ENCODE measurements at places on chromosomes 11 and 22. TPM values are rescaled to one million over a fixed set of nuclear protein-coding genes. Genes with fewer than 3 reads are reported as not detected.
A peak's percentile ranks its signal among the peaks of the same experiment; 100 is the strongest.

- DNase-seq = no peak
These were observed 35.2 kb downstream of the OR2AG2 start for GRCh38 chr11:6736495-6737121.

DNA sequence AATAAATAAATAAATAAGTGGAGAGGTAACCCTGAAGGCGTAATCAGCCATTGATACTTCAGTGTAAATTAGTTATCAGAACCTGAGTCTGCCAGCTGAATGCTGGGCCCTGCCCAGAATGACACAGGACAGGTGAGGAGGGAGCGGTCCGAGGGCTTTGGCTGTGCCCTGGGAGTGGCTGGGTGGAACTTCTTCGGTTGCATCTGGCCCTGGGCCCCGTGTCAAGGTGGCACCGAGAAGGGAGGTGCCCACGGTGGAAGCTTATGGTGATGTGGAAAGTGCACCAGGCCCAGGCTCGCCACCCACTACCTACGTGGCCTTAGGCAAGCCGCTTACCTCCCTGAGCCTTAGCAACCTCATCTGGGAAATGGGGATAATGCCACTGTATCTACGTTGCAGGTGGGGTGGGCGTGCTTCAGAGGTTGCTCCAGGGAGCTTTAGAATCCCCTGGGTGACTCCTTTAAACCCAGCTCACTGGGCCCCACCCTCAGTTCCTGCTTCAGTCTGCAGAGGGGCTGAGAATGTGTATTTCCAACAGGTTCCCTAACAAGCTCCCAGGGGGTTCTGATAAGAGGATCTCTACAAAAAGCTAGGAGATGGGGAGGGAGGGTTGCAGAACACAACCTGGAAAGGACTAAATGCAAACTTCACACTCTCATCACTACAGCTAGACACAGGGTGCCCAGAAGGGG, 38.8 kb downstream of the TXN2 start:
- peak; percentile 84 for DNase-seq

DNA sequence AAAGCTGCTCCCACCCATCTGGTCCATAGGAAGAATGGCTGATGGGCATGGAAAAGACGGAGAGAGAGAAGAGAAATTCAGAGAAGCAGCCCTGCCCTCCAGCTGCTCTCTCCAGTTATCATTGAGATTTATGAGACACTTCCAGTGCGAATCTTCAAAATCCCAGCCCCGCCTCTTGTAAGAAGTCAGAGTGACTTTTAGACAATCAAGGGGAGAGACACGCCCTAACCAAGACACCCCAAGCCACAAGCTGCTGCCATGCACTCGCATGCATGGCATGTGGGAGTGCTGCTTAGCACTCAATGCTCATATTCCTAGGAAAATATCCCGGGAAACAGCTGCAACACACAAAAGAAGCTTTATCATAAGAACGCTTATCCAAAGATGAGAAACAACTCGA, 110.6 kb upstream of the BID start:
- DNase-seq = no peak

DNA sequence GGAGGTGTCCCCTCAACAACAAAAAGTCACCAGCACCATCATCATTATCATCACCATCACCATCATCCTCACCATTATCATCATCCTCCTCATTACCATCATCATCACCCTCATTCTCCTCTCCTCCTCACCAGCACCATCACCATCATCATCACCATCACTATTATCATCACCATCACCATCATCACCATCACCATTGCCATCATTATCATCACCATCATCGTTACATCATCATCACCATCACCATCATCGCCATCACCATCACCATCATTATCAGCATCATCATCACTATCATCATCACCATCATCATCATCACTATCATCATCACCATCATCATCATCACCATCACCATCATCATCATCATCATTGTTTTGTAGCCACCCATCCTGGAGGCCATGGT, 212.6 kb downstream of the MN1 start:
- no peak for DNase-seq

DNA sequence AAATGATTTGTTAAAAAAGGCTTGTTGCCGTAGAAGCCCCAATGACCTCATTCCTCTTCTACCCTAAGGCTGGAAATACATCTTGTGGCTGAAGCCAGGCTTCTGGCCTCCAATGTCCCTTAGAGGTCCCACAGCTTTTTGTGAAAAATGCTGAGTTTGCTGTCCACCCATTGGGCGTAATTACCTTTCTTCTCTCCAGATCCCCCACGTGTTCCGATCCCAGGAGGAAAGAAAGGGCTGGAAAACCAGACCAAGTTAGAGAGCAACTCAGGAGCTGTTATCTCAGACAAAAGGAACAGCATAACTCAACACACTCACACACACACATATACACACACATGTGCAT, 154.2 kb downstream of the MIAT start:
- DNase-seq = no peak

DNA sequence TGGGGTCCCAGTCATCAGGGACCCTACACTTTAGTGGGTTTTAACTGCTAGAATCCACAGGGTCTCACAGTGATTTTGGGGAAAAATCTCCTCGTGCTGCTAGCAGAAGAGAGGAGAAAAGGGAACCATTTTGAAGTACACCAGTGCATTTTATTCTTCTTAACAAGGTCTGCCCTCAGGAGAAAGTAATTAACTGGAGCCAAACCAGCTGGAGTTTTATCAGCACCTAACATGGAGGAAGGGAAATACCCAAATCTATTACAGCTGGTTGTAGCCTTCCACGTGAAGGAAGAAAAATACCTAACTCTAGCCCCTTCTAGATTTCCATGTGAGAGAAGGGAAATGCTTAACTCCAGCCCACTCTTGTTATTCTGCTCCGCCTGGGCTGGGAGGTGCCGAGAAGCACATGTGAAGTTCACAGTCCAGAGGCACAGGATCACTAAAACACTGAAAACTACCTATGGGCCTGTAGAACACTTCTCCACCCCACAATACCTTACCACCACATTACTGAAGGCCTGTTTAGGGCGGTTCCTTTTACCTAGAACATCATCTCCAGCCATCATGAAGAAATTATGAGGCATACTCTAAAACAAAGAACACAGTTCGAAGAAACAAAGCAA, 31.3 kb upstream of the TEAD1 start:
- no peak for DNase-seq

DNA sequence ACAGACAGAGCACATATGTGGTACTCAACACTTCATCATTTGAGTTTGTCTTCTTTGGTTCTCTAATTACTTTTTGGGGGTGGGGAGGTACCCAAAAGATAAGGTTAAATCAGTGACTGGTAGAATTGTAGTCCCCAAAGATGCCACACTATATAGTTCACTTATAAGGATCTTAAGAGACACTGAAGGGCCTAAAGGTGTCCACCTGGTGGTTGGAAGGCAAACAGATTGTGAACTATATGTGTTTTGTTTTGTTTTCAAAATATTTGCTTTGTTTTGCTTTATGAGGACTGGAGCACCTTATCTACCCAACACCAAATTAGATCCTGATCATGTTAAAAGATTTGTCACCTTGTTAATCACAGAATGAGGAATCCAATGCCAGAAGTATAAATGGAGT, 136.1 kb downstream of the DCDC1 start:
- DNase-seq = no peak

The SRRD gene
- total RNA-seq = 11.2 TPM

The CYP2R1 gene
- total RNA-seq = 15.5 TPM

The TEAD1 gene
- total RNA-seq = 196 TPM

The DSCAML1 gene
- 5.3 TPM for total RNA-seq

The POTEH gene
- total RNA-seq = not detected

The SYCE3 gene
- not detected for total RNA-seq

Data from mucosa of descending colon (tissue), 3 donors.